ENCODE measurements at places on chromosomes 13 and 19. TPM values are rescaled to one million over a fixed set of nuclear protein-coding genes. Genes with fewer than 3 reads are reported as not detected.
A peak's percentile ranks its signal among the peaks of the same experiment; 100 is the strongest.

DNA sequence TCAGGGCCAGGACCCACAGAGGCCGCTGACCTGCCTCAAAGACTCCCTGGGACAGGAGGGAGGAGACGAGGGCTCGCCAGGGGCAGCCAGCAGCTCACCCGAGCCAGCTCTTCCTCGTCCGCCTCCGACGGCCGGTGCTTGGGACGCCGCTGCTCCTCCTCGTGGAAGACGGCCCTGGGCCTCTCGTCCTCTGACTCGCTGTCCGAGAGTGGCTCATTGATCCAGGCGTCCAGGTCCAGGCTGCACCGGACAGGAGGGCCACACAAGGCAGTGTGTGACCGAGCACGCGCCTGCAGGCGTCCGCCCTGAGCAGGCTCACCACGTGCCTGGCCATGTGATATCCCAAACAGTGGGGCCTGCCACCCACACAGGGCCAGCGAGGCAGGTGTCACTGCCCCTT is 19.8 kb downstream of the IZUMO4 start:
- DNase-seq, result no peak

DNA sequence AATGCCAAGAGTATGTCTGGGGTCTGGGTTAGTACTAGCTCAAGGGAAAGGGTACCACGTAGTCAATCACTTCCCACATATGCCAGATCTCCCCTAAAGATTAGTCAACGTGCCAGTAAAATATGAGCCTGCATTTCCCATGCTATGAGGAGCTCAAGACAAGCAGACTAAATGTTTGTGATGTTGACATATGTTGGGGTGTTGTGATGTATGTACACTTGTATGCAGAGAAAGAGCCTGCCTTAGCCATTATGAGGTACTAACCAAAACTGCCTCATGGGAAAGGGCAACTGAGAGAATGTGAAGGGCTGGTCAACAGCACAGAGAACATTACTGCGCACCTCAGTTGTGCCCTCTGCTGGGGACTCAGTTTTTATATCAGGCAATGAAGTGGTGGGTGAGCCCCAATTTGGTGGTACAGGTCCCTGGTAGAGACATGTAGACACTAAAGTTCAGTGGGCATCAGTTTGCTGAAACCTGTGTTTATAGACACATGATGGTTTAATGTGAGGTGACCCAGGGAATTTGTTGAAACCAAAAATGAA is 287.0 kb downstream of the DCT start:
- peak; percentile 41 for DNase-seq

DNA sequence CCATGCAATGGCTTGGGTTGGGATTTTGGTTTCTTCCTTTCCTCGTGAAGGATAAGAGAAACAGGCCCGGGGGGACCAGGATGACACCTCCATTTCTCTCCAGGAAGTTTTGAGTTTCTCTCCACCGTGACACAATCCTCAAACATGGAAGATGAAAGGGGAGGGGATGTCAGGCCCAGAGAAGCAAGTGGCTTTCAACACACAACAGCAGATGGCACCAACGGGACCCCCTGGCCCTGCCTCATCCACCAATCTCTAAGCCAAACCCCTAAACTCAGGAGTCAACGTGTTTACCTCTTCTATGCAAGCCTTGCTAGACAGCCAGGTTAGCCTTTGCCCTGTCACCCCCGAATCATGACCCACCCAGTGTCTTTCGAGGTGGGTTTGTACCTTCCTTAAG is 24.1 kb downstream of the SPC24 start:
- DNase-seq, result no peak

GRCh38 chr13:106440866-106441265 is 94.6 kb downstream of the EFNB2 start:
- DNase-seq, result no peak

- DNase-seq, result no peak
These were observed 8.4 kb upstream of the UPF3A start for GRCh38 chr13:114272977-114273376.

CD33 gene
- total RNA-seq, result 3.1 TPM

LIM2 gene
- not detected for total RNA-seq

USHBP1 gene
- total RNA-seq, result not detected

CEACAM16 gene
- total RNA-seq, result not detected
